Posterior vena cava (tissue), 2 donors: ENCODE measurements at places on chromosomes 2 and 18.

DNA sequence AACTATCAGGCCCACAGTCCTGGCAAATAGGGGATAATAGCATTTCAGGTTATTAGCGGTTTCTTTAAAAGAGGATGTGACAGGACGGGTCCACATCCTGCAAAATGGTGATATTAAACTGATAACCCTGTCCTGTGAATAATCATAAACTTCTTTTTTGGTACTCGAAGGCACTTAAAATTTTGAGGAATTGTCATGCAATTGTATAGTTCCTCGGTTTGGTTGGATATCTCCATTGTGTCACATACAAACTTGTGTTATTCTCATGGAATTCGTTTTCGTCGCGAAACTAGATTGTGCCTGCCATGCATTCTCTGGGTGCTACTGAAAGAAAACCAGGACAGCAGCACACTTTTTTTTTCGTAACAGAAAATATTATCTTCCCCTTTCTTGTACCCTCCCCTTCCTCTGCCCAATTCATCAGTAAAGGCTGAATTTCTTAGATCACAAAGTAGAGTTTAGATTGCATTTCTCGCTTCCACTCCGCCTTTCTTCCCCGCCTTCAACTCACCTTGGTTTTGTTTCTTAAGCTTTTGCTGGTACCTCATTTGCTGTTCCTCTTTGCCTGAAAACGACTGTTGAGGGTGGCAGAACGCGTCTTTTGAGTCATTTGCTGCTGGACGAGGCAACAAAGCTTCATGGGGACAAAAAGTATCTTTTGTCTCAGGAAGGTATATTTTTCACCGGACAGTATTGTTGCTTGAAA is 1.3 kb downstream of the CERS6 start:
- no peak for DNase-seq

DNA sequence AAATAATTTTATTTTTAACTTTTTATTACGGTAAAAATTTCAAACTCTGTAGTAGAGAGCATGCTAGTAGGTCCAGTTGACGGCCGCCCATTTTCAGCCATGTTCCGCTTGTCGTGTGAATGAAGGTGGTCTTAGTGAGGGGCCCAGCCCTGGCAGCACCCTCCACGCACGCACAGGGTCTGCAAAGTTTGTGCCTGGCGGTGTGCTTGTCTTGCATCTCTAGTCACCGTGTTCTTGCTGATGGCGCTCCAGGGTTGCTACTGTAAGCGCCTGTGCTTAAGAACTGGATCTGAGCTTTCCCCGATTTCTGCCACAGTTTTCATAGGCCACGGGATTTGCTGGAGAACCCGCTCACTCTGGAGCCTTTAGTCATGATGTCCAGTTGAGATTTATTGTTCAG is 28.9 kb downstream of the LDLRAD4 start:
- no peak for DNase-seq

DNA sequence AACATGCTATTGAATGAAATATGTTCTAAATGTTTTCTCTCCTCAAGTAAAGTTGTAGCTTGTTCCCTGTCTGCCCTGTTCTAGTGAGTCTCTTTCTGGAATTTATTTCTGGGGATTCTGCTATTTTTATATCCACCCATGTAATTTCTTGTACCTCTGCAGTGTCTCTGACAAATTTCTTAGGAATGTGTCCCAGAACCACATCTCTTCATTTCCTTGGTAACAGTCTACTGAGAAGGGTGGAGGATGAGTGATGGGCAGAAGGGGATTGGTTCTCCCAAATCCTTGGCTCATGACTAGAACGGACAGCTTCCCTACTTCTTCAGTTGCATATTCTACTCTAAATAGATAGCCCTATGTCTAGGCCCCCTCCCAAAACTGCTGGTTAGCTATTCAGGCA is 490.6 kb upstream of the LINC00305 start:
- no peak for DNase-seq

DNA sequence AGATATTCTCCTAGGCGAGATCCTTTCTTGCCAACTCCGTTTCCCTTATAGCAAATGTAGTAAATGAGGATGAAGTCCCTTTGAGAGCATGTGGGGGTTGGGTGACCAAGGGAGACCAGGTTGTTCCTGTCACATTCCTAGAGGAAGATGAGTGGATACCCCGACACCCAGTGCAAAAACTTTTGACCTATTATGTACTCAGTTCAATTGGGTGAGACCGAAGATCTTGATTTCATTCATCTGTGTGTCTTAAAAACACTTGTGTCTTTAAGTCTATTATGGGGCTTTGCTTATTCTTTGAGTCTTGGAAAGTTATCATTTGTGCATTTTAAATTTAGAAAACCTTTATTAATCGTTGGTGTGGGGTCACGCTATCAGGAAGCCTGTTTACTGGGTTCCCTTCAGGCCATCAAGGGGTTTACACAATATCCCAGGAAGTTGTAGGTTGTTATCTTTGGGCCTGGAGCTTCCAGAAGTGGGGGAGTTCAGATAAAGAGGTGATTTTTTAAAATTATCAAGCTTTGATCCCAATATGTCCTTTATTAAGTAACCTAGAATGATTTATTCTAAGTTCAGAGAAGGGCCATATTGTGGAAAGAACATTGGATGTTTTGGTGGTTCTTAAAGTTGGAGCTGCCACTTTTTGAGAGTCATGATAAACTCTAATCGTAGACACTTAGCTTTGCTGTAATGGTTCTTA is 2.8 kb downstream of the RHOB start:
- DNase-seq = peak; percentile 20

- peak; percentile 88 for DNase-seq
Observed at GRCh38 chr2:33069894-33070651, 123.3 kb downstream of the LTBP1 start.

- DNase-seq = no peak
Observed at GRCh38 chr18:46069524-46069923, 2.5 kb downstream of the PSTPIP2 start.

DNA sequence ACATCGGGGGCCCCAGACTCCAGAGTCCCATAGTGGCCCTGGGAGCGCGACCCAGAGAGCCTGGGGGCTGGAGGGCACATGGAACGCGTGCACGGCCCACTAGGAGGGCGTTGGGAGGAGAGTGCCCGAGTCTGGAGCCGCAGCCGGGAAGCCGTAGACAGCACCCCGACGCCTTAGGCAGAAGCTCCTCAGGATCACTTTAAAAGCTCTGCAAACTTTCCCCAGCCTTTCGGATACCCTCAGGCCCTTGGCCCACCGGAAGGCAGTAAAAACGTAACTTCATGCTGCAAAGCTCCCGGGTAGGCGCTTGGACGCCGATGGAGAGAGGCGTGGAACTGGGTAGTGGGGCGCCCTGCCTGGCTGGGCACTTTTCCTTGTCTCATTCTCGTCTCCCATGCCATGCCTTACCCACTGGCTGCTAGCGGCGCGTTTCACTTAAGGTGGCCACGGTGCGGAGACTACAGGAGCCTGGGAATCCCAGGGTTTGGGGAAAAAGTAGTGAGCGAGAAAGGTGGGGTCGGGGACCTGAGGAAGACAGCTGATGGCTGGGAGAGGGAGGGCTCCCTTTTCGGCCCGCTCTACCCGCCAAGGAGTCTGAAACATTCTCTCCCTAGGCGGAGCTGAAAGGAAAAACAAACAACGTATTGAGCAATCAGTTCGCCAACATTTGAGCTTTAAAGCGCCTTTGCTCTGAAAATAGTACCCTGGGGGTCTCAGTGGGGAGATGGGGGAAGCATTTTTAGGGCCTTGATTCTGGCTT is 141.8 kb downstream of the MEIS1 start:
- no peak for DNase-seq

- no peak for DNase-seq
Observed at GRCh38 chr2:74297391-74297790, 45.8 kb downstream of the SLC4A5 start.

DNA sequence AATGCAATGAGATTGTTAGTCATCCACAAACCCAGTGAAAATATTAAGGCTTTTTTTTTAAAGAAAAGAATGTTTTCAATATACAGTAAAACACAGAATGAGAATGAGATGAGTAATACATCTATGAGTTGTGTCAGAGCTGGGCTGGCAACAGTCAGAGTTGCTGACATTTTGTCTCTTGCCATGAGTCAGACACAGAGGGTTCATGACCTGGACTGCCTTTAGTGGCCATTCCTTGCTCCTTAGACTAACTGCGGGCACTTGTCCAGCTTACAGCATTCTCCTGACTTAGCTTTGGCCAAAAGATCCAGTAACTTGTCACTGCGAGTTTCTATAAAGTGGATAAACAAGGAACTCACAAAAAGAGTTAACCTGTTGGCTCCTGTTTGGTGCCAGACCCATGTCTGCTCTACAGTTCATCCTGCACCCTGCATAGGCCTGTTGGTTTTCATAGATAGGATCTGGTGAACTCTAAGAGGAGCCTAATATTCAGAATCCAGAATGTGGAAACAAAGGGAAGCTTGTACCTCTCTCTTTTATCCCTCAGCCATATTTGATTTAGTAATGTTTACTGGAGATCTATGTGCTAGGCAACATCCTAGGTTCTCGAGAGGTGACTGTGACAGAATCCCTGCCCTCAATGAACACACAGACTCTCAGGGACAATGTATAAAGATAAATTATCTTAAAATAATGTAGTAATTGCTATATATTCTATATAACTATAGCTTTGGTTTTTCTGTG is 391.5 kb upstream of the VWC2L start:
- DNase-seq = peak; percentile 85

DNA sequence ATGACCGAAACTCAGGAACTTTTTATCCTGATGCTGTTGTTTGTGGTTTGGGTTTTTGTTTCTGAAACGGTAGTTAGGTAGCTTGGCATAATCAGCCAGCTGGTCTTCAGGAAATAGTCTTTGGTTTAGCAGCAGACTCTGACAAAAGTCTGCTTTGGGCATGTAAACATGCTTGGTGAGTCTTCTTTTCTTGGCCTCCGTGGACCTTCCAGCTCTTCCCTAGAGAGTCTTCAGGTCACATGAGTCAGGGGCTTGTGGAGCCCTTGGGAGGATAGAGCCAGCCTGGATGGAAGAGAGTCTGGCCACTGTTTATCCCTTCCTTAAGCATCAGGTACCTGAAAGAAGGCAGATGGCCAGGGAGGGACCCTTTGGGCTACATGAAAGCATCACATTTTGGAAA is 154.5 kb downstream of the MGAT5 start:
- DNase-seq = no peak

GRCh38 chr2:96921561-96922319 is 51.9 kb upstream of the SEMA4C start:
- DNase-seq = no peak

DNA sequence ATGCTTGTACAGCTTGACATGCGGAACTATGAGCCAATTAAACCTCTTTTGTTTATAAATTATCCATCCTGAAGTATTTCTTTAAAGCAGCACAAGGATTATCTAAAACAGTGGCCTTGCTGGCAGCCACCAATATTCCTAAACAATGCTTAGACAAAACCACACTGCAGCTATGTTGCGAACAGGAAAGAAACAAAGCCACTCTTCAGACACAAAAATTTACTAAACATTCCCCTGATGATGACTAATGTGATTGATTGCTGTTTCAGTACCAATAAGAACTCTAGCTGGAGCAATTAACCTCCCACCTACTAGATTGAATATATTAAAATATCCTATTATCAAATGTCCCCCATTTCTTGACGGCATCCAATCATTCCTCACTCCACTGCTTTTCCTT is 325.8 kb upstream of the REG3G start:
- DNase-seq = no peak

- DNase-seq = no peak
Observed at GRCh38 chr18:36496022-36496421, 198.5 kb downstream of the FHOD3 start.

- DNase-seq = no peak
Observed at GRCh38 chr2:12603781-12604295, 112.9 kb upstream of the TRIB2 start.
